ENCODE measurements at places on chromosomes 11 and 22.

GRCh38 chr11:9745411-9746211, 81.7 kb downstream of the SWAP70 start:
- no peak for DNase-seq

DNA sequence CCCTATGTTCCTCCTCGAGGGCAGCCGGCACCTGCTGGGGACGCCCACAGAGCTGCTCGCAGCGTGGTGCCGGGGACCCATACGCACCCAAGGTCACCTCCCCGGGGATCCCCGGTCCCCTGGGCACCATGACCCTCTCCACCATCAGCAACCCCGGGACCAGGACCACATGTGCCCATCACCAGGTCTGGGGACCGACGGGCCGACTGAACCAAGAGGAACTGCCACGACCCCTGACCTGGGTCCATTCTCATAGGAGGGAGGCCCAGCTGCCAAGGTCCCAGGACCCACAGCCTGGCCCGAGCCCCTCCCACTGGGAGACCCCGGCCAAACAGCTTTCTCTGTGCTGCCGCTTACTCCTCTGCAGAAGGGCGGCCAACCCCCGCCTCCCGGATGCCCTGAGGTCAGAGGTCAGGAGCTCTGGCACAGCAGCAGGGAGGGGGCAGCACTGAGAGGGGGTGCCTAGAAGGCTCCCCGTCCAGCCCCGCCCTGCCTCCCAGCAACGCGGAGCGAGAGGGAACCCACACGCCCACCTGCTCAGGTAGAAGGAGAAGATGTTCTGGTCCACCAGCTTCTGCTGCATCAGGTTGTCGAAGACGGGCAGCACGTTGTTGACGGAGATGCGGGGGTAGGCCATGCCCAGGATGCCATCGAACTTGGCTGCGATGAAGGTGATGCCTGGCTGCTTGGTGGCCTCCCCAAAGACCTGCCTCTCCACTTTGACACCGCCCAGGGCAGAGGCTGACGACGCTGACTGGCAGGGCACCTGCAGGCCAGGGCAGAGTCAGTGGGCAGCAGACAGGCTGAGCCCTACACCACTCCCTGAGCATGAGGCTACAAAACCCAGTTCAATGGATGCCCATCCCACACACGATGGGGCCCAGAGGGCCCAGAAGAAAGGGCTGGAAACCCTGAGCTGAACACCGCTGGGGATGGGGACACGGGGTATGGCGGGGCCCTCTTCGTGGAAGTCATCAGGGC, 6.6 kb downstream of the CTSD start:
- DNase-seq, result no peak

DNA sequence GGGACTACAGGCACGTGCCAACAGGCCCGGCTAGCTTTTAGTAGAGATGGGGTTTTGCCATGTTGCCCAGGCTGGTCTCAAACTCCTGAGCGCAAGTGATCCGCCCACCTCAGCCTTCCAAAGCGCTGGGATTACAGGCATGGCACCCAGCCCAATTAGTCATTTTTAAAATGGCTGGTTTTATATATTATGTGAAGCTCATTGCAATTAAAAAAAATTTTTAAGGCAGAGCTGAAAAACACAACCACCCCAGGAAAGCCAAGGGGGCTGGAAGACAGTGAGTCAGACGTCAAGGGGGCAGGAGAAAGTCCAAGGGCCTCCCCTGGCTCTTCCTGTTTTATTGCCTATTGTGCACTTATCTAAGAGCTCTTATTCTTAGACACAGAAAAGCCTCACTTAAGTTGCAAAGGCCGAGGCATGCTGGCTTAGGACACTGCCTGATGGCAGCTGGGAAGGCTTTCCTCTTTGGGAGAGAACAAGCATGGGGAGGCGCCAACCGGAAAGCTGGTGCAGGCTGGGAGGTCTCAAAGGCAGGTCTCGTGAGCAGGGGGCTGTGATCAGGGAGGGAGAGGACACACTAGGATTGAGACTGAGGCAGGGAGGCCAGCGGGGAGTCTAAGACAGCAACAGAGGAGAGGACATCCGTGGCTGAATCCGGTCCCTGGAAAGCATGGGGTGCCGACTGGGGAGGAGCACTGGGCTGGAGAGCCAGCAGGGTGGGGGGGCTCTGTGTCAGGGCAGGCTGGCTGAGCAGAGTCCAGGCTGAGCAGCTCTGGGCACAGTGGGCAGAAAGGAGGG, 11.1 kb upstream of the OSM start:
- DNase-seq, result peak; percentile 82

GRCh38 chr22:48589901-48590300, 1237.8 kb downstream of the BRD1 start:
- no peak for DNase-seq

DNA sequence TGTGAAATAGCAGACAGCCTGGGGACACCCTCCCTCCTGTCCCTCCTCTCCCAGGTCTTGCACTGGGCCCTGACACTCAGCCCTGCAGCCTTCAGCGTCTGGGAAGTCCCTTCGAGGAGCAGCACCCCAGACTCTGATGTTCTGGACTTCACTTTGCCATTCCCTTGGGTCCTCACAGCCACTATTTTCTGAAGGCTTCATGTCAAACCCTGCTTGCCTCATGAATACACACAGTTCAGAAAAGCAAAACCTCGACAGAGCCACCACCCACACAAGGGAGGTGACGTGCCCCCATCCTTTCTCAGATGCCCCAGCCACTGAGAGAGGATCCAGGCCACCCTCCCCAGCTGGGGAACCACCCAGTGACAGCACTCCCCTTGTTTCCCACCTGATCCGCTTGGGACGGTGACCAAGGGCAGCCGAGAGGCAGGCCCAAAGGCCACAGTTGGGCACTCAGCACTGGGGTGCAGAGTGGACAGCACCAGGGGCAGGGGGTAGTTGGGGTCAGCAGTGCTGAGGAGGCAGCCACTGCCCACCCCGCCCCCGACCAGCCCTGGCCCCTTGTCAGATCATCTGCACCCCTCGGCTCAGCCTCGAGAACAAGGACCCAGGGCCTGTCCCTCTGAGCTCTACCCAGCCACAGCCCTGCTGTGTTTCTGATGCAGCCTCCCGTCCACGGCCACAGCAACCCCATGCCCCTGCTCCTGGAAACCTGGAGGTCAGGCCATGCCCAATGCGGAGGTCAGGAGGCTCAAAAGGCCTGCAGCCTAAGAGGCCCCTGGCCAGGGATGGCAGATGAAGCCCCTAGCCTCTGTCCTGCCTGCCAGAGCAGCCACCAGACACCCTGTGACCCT, 3.1 kb upstream of the TNNT3 start:
- no peak for DNase-seq

GRCh38 chr22:45784357-45785277, 113.0 kb downstream of the ATXN10 start:
- no peak for DNase-seq

GRCh38 chr11:116890193-116890592, 52.8 kb upstream of the APOA1 start:
- no peak for DNase-seq

DNA sequence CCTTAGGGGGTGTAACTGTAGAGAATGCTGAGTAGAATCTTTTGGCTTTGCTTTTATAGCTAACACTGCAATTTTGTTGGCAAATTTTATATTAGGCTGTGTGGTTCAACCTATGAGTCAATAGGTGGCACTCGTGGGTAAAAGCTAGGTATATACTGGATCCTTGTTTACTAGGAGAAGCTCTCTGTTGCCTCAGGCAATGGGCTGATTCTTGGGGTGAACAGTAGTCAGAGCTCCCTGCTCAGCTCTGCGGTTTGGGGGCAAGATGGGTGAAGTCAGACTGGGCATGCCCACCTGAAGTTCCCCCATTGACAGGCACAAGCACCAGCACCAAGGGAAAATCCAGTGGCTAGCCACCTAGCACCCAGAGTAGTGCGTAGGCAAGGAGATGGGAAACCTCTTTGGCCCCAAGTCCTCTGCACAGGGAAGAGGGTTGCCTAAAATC, 238.7 kb downstream of the FAM181B start:
- DNase-seq, result no peak

GRCh38 chr11:96122601-96123074, 198.7 kb upstream of the MTMR2 start:
- DNase-seq, result peak; percentile 62

DNA sequence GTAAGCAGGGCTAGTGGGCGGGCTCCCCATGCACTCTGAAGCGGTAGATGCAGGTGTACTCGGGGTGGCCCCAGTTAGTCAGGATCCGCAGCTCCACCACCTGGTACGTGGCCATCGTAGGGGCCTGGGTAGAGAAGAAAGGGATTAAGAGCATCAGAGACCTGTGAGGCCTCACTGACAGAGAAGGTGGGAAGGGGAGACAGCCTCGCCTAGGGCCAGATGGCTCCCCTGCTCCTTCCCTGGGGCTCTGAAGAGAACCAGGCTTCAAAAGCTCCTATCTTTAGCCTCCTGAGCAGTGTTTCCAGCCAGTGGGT, 19.6 kb downstream of the SUN2 start:
- DNase-seq, result no peak

GRCh38 chr11:113274713-113275582, 39.4 kb upstream of the TTC12 start:
- DNase-seq, result no peak

- DNase-seq, result no peak
These were observed 625.2 kb upstream of the CADM1 start for GRCh38 chr11:116129456-116129855.

DNA sequence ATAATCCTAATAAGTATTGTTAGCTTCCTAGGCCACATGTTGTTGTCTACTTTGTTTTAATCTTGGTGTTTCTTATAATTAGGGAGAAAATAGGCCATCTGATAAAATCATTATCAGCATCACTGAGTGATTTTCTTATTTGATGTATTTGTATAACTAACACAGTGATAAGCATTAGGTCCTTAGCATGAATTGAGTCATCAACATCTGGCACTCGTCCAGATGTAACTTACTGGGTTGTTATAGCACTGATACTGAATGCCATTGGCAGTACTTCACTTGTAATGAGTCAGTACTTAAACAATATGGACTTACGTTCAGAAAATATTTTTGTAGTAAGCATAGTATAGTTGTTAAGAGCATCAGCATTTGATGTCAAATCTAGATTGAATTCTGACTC, 16.2 kb downstream of the API5 start:
- peak; percentile 92 for DNase-seq

DNA sequence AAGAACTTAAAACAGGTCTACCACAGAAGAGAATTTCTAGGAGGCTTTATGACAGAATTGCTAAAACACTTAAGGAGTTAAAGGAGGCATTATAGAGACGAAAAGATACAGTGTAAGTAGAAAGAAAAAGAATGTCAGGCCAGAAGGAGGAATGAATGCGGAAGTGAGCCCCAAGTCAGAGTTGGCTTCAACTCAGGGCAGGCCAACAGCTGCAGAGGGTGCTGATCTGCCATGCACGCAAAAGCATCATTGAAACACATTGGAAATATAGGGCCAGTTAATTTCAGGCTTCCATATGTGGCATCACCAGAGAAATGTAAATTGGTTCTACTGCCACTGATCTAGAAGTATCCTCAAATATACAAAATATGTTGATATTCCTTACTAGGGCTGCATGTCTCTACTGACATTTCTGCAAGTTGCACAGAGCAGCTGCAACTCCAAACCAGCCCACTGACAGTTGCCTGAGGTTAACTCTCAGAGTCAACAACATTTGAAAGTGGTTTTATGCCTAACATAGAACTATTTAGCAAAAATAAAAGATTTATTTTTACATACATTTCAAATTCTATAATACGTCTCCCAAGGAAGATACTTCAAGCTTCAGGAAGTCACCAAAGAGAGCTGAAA, 324.1 kb downstream of the C11orf87 start:
- no peak for DNase-seq

GRCh38 chr22:21791635-21792625, 56.3 kb upstream of the YPEL1 start:
- DNase-seq, result no peak

DNA sequence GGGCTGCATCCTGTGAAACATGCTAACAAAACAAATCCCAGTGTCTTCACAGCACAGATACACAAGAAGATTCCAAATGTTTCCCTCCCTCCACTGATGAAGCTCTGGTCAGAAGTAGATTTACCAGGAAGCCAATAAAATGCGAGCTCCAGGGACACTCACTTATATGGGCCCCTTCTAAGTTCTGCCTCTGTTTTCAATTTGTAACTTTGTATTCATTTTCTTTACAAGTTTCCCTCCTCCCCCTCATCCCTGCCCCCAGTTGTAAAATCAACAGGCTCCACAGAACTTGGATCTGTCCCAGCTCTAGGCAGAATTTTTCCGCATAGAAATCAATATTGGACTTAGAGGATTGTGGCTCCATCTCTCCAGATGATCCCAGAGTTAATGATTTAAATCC, 48.1 kb upstream of the ME3 start:
- DNase-seq, result no peak

- DNase-seq, result no peak
These were observed 200.2 kb downstream of the CADM1 start for GRCh38 chr11:115303929-115304531.

DNA sequence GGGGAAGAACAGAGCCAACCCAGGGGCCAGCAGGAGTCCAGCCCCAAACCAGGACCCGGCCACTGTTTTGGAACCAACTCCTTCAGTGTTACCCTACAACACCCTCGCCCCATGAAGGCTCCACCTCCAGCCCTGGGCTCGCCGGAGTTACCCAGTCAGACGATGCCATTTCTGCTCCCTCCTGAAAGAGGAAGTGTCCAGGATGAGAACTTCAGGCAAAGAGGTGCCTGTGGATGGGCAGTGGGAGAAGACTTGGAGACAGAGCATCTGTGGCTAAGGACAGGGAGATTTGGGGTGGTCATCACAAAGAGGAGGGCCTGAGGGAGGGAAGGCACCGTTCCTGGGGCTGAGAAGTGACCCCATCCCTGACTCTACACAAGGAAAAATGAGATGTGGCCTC, 14.0 kb downstream of the APOBEC3B start:
- DNase-seq, result no peak

- no peak for DNase-seq
These were observed 9.8 kb downstream of the LRRC32 start for GRCh38 chr11:76660533-76661305.

- no peak for DNase-seq
These were observed 791.5 kb downstream of the METTL15 start for GRCh38 chr11:28899706-28900105.

DNA sequence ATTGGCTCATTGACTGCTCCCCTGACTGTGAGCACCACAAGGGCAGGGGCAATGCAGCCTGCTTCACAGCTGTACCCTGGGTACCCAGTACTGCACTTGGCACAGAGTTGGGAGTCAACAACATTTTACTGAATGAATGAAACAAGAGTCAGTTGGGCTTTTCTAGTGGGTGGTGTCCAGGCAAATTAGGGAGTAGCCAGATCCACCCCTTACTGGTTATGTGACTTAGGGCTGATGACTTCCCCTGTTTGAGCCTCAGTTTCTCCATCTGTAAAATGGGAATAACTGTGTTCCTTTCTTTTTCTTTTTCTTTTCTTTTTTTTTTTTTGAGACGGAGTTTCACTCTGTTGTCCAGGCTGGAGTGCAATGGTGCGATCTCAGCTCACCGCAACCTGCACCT, 23.1 kb downstream of the MIAT start:
- DNase-seq, result no peak

Measured in astrocyte of the spinal cord (primary cell).